ENCODE measurements at places on chromosomes 4 and X.

DNA sequence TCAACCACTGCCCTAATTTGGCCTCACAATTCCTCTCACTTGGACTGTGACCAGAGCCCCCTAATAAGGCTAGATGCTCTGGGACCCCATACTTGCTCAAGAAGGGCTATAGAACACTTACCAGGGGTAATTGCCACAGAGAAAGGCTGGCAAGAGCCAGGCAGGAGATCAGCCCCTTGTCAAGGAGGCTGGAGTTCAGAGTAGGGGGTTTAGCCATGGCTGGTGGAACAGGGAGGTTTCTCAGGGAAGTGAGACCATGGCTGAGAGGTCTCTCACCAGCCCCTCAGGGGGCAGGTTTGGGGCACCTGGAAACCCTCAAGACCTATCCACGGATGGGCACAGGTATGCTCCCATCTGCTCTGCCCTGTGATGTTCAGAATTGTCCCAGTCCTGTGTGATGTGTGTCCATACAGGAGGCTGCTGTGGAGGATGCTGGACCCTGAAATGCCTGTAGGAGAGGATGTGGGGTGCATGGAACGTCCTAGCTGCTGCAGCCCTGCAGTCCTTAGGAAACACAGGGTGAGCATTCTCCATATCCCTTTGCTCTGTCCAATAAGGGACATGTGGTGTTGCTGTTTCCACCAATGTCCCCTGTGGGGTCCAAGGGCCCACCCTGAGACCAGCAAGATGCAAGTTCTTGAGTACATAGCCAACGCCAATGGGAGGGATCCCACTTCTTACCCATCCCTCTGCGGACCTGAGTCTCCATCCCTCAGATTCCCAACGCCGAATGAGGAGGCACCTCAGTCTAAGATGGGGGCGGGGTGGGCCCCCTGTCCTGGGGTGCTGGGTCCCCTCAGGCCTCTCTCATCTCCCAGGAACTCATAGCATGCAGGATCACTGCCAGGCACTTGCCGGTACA is 16.4 kb upstream of the HSFX1 start:
- no peak for DNase-seq

GRCh38 chr4:102620697-102621497 is 119.7 kb downstream of the NFKB1 start:
- DNase-seq, result no peak

DNA sequence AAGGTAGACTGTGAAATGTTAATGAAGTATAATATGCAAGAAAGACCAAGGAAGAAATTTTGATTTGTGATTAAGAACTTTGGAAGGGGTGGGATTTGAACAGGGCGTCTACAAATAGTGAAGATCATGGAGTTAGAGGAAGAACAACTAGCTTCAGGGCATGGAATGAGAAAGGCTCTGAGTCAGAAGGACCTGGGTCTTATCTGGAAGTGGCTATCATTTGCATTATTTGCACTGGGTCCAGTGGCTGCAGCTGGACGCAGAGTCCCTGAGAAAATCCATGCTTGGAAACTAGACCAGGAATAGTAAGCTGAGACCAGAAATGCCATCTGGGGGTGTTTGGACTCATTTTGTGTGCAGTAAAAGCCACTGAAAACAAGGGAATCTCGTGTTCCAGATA is 4.3 kb upstream of the LIMCH1 start:
- DNase-seq, result no peak

DNA sequence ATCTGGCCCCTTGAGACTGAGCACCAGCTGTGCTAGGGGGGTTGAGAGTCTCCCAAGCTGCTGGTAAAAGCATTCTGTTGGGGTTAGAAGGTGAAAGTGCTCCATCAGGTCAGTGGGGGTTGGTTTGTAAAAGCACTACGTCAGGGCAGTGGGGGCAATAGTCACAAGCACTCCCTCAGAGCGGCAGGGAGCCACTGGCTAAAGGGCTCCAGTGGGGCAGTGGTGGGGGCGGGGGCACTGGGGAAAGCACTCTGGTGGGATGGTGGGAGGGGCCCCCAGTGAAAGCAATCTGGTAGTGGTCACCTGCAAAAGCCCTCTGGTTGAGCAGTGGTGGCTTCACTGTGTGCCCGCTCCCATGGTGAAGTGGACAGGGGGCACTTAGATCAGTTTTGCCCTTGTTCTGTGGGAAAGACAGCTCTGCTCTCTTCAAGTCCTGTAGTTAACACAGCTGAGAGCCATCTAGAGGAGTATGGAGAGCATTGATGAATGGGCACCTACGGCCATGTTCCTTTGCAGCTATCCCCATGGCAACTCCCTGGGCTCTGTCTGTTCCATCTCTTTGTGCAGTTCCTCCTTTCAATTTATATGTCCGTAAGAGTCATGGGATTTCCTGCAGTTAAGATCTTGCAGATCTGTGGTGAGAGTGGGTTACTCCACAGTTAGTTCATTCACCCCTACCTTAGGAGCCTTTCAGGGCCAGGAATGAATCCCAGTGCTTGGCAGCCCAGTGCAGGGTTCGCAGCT is 106.4 kb downstream of the SH3BGRL start:
- no peak for DNase-seq

- DNase-seq, result no peak
These were observed 93.7 kb downstream of the MXRA5 start for GRCh38 chrX:3252744-3253143.
